ENCODE measurements at places on chromosomes 2 and 18.

GRCh38 chr2:97963880-97964279 lies 31.9 kb downstream of the TMEM131 start:
- no peak for DNase-seq

GRCh38 chr18:63158676-63159291 lies 160.8 kb downstream of the BCL2 start:
- DNase-seq, result no peak

DNA sequence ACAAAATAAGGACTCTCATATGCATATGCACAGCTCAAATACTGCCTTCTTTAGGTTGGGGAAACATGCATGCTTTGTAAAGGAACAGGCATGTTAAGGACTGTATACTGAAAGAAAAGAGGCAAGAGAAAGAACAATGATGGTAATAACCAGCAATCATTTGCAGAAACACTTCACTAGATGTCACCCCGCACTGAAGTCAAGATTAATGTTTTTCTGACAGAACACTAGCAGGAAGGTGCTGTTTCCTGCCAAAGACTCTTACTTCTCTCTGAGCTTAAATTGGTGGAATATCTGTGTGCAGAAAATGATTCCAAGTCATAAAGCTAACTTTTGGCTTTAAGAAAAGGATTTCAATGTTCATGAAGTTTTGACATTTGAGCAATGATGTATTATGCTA lies 19.3 kb upstream of the CSRNP3 start:
- DNase-seq, result no peak

GRCh38 chr18:74654638-74655037 lies 57.0 kb downstream of the ZNF407 start:
- DNase-seq, result peak; percentile 66

GRCh38 chr2:238521870-238522269 lies 95.1 kb downstream of the ASB1 start:
- DNase-seq, result no peak

- DNase-seq, result no peak
These were observed 44.7 kb downstream of the DIS3L2 start for GRCh38 chr2:232006253-232006652.

- DNase-seq, result no peak
These were observed 124.2 kb downstream of the CABYR start for GRCh38 chr18:24263050-24263449.
